CD4-positive, alpha-beta T cell (primary cell): ENCODE measurements at places on chromosomes 1 and 21. TPM values are rescaled to one million over a fixed set of nuclear protein-coding genes. Genes with fewer than 3 reads are reported as not detected.

RLF gene
- 42.7 TPM for total RNA-seq

DMBX1 gene
- total RNA-seq: not detected

GRCh38 chr1:174209347-174210187, 50.2 kb downstream of the RABGAP1L start:
- no peak for DNase-seq

- no peak for DNase-seq
Observed at GRCh38 chr1:37001703-37002102, 32.6 kb downstream of the GRIK3 start.

- no peak for DNase-seq
Observed at GRCh38 chr21:45251635-45252447, 35.9 kb downstream of the POFUT2 start.

DNA sequence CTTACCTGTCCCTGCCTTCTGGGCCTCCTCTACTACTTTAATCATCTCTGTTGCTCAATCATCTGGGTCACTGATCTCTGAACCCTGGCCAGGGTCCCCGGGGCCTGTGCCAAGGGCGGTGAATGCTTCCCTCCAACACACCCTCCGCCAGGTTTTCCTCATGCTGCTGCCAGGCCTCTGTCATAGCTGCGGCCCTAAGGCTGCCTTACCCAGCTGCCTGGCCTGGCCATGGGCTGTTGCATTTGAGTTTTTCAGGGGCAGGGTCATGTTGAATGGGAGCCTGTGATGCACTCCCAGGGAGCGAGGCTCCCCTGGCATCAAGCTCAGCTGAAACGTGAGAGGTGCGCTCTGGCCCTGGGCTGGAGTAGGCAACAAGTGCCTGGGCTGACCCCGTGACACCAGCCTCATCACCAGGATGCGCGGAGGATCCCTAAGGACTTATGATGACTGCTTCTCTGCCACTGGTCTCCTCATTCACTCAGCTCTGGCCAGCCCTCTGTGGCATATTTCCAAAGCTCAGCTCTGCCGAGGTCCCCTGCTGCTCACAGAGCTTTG, 7.6 kb downstream of the EDN2 start:
- no peak for DNase-seq

DNA sequence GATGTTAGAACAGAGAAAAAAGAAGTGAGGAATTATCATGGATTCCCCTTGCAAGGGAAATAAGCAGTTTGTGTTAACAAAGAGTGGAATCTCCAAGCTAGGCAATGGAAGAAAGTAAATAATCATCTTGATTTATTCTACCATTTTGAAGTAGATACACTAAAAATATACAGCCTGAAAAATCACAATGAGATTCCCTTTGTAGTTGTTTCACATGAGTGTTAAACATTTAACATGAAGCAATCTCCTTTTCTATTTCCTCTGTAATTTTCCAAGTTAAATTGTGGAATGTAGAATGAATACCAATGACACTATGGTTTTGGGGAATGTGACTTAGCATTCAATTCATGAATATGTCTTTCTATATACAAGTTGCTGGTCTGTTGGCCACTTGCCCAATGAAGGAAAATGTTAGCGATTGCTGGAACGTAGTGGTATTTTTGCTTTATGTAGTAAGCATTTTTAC, 5.7 kb downstream of the TGFB2 start:
- no peak for DNase-seq

DNA sequence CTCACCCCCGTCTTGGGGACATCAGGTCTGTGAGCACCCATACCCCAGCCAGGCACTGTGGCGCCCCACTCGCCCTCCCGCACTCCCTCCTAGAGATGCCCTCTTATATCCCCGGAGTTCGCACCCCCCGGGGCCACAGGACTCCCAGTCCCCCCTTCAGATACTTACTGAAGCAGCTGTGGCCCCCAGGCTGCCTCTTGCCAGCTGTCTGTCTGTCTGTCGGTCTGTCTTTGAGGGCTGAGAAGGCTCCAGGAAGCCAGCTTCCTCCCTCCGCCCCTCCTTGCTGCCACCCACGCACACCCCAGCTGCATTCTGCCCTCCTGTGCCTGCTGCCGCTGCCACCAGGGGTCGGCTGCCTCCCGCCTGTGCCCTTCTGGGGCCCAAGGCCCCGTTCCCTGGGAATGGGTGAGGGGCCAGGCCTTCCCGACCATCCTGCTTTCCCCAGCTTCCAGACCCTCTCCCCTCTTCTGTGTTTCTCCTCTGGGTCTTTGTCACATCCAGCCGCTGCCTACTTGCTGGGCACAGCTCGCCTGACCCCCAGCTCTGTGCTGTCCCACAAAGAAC, at the start of gene PTPN7:
Gene PTPN7 (minus strand): TSS at position 226 of the 564 bp plus-strand sequence. CDS start 1,200 bp downstream, outside the sequence.
- peak; percentile 67 for DNase-seq

DNA sequence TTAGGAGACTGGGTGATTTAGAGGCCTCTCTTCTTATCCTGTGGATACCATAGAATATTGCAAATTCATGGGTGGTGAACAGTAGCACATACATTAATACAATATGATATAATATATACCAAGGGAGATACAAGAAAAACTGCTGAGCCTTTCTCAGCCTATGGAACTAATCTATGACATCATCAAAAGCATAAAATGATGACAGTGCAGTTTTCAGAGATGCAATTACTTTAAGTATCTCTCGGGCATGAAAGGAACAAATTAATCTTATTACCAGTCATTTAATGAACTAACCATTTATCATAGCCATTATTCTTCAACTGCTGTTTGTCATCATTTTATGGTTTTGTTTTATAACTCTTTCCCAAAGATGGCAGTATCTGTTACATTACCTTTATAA, 3.5 kb downstream of the CHODL start:
- DNase-seq: no peak

DNA sequence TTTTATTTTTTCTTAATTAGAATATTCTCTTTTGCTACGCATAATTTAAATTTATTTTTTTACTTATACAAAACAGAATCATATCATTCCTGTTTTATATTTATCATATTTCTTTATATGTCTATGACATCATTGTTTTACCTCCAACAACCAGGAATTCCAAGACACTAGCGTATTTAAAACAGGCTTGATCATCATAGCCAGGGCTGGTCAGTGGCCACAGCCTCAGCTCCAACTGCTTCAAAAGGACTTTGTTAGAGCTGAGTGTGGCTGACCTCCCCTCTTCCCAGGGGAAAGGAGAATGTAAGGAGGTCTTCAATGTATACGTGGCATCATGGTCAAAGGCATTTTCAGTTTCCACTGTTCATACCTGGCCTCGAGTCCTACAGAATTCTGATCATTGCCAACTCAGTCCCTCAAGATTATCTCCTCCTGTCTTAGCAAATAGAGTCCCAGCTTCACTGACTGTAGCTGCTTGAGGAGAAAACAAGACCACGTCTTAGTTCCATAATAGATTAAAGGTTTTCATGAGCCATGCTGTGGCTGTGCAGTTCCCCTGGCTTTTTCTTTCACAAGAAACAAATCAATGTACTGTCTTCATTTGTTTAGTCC, 444.0 kb downstream of the PTPRC start:
- DNase-seq: no peak

DNA sequence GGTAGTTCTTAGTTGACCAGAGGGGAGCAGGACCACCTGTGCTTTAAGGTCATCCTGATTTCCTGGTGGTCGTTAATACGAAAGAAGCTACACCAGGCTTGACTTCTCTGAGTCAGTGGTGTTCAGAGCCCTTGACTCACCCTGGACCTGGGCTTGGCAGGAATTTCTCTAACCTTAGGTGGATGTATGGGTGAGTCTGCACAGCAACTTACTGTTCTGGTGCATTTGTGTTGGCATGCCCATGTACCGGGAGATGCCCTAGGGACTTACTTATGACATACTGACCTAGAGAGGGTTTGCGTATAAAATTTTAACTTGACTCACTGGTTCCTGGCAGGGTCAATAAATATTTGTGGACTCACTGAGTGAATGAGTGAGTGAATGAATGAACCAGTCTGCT, 304.6 kb downstream of the DISC1 start:
- no peak for DNase-seq
